ENCODE measurements at places on chromosomes 1 and 21.

DNA sequence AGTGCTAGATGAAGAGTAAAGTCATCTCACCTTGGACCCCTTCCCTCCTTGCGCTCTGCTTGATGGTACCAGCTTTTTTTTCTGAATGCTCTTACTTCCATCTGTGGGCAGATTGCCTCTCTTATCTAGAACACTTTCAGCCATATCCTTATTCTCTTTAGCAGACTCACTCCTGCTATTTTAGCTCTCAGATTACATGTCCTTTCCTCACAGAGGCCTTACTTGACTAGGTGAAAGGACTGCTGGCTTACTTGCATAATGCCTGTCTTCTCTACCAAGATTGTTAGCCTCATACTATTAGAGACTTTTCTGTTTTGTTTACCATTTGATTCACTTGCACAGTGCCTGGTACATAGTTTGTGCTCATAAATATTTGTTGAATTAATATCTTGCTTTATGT lies 9.3 kb downstream of the IFI44 start:
- no peak for DNase-seq

GRCh38 chr1:93729906-93730305 lies 48.3 kb upstream of the BCAR3 start:
- DNase-seq: no peak

DNA sequence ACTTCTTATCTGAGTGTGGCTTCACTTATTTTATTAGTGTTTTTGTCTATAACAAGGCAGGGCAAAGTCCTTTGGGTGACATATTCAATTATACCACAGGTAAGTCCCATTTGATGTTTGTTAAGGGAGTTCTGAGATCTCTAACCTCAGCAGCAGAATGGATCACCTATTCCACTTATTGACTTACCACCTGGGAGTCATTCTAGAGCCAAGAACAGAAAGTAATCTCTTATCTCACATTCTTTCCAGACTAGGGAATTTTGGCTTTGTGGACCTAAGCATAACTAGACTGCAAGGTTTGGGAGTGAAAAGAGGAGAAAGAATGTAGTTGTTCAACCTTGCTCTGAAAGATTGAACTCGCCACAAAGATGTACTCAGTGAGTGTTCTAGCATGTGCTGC lies 13.2 kb downstream of the FNDC7 start:
- no peak for DNase-seq

DNA sequence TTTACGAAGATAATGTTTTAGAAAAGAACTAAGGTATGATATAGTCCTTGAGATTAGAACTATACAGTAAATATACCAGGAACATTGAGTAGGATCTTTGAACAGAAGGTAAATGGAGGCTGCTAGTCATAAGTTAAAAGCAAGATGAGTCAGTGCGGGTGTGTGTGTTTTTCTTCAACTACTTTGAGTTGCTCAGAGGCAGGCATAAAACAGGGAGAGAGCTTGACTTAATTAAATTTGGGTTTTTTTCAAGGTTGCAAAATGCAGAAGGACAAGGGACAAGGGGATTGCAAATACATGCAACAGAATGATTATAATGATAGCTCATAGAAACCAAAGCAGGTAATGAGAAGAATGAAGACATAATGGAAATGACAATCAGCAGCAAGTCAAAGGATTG lies 815.1 kb downstream of the NCAM2 start:
- DNase-seq: no peak

DNA sequence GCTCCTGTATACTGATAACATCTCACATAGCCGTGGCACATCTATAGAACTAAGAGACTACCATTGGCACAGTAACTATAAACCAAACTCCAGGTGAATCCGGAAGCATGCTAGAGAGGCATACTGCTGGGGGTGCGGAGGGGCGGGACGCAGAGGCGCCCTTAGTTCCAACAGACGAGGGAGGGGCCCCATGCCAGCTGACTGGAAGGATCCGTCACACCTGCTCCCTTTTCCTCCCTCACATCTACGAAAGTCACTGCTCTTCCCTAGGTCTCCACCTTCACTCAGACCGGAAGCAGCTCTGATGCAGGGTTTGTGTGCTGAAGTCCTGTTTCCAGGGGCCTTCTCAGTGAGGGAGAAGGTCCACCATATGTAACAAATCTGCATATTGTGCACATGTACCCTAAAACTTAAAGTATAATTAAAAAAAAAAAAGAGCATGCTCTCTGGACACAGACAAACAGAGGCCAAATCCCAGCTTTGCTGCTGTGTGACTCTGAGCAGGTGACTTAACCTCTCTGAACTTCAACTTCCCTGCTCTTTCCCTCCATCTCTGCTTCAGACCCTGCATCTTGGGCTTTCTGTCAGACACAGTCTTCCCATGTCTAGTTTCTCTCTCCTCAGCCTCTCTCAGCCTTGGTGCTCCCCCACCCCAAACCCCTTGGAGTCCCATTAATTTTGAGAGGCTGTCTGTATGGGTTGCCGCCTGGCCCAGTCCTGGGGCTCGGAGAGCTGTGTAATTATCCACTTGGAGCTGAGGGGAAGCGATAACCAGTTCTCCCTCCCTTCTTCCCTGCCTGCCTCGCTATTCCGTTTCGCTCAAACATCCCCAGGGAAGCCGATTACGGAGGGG lies 7.8 kb upstream of the GJB5 start:
- no peak for DNase-seq

DNA sequence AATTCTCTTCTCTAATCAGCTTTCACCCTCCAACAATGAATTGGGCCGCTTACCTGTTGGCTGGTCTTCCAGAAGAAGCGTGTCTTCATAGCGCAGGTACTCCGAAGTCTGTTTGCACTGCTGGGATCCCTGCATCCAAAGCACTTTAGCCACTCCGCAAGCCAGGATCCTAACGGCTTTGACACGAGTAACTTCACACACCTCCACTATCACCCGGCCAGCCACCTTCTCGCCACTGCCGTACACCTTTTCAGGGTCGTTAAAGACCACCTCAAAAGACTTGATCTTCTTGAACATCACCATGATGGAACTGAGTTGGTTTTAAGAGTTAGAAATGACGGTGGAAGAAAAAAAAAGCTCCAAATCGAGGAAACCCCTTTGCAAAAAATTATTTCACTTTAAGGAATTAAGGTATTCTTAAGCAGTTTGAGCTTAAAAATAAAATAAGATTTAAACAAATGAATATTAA lies 381 bp downstream of the TXNIP start:
- DNase-seq: no peak

GRCh38 chr21:26939601-26940111 lies 27.2 kb downstream of the ADAMTS5 start:
- no peak for DNase-seq

GRCh38 chr1:107551456-107551855 lies 410.6 kb downstream of the NTNG1 start:
- peak; percentile 97 for DNase-seq

DNA sequence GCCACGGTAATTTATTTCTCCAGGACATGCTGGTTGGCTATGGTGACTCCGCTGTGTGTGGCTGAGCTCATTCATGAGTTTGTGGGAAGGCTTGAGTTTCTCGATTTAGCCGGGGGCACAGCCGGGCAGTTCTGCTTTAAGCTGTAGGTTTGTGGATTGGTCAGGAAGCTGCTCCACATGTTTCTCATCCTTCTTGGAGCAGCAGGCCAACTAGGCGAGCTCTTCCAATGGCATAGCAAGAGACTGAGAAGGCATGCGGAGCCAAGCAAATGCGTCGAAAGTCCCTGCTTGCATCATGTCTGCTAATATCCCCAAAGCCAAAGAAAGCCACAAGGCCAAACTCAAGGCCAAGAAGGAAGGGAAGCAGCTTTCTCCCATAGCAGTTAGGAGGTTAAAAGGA lies 71.6 kb upstream of the GREM2 start:
- no peak for DNase-seq

DNA sequence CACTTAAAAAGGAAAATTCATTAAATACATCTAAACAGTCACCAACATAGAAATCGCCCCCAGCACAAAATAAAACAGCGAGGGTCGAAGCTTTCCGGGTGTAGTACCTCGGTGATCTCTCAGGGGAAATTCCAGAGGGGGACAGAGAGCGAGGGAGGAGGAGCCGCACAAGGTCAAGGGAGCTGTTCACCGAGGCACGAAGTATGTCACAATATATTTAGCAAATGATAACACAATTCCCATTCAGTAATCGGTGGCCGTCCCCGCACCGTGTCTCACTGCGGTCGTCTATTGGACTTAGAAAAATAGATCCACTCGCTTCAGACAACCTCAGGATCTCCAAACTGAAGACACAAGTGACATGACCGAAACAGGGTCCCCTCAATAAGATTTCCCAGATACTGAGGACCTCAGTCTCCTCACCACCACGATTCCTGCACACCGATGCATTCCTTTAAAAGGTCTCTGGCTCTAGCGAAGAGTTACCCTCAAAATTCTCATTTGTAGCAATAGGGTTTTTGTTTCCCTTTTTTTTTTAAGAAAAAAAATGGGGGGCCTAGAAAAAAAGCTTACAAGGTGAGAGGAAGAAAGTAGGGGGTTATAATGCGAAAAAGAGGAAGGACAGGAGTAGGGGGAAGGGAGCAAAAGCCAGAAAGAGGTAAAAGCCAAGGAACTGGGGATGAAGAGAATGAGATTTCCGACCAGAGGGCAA lies 1.1 kb downstream of the LPGAT1 start:
- DNase-seq: peak; percentile 27

- peak; percentile 22 for DNase-seq
Observed at GRCh38 chr1:51044834-51045233, 57.2 kb upstream of the C1orf185 start.

DNA sequence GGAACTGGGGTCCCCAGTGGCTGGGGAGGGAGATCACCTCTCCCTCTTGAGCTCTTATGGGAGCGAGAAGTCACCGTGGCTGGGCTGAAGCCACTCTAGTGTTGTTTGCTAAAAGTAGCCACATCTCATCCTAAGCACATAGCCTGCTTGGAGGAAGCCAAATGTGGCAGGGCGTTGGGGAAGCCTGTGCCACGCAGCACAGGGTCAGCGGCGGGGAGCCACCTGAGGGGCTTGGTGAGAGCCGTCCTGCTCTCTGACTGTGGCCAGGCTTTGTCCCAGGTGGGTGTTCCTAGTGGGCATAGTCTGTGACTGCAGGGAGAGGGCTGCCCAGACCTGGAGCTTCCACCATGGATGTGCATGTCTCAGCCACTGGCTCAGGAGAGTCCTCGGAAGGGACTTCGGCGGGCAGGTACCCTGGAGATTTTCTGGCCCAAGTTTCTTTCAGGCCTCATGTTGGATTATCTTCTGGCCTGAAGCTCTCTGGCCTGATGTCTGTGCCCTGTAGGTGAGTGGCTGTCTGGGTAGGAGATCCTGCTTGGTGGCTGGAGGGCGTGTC lies 38.9 kb downstream of the MORN1 start:
- DNase-seq: no peak
